Fibroblast of the aortic adventitia (primary cell): ENCODE measurements at places on chromosomes 3 and 15. TPM values are rescaled to one million over a fixed set of nuclear protein-coding genes. Genes with fewer than 3 reads are reported as not detected.

DNA sequence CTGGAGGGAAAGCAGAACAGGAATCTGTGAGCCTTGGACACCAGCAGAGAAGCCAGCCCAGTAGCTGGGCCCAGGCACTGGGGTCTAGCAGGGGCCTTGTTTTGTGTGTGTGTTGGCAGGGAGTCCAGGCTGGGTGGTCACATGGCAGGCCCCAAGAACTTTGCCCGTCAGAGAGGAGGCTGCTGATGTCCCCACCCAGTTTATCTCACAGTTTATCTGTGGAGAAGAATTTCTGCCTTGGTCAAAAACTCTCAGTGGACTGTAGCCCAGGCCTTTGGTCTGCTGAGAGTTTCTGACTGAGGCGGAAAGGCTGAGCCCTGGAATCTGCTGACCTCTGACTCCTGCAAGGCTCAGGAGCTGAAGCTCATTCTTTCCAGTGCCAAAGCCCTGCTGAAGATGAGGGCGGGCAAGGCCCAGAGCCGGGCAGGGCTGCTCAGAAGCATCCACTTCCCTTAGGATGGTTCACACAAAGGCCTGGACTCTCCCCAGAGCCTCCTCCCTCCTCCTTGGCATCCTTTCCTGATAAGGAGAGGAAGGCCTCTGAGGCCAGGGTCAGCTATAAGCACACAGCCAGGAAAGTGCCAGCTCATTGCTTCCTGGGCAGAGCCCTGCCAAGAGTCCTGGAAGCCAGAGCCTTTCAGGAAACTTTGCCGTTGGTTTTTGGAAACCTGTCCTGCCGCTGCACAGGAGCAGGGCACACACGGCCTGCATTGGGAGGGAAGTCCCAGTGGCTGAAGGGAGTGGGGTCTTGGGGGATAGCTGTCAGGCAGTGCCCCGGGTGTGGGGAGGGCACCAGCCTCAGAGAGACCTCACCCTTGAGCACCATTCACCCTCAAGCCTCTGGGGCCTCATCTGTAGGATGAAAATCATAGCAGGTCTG, 37.2 kb upstream of the SLCO2A1 start:
- DNase-seq, result peak; percentile 31

DNA sequence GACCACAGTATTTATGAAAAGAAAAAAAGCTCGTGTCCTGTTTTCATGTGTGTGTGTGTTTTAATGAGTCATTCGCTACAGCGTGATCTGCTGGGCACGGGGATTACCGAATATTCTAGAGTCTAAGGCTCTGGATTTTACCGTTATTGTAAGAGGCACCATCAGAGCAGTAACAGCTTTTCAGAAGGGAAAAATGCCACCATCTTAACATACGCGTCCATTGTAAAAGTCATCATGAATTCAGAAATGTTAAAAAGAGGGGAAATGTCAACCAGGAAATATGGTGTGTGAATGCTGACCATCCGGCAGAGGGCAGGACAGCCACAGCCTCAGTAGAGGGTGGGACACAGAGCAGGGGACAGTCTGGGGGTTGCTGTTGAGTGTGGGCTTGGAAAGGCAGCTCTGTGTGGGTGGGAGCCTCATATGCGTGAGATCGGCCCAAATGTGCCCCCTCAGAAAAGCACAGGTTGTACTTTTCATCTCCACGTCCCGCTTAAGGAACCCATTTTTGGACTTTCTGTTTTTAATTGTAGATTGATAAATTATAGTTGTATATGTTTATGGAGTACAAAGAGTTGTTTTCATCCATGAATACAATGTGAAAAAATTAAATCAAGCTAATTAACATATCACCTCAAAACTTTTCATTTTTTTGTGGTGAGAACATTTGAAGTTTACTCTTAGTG, 69.6 kb downstream of the ASB7 start:
- DNase-seq, result peak; percentile 61

DNA sequence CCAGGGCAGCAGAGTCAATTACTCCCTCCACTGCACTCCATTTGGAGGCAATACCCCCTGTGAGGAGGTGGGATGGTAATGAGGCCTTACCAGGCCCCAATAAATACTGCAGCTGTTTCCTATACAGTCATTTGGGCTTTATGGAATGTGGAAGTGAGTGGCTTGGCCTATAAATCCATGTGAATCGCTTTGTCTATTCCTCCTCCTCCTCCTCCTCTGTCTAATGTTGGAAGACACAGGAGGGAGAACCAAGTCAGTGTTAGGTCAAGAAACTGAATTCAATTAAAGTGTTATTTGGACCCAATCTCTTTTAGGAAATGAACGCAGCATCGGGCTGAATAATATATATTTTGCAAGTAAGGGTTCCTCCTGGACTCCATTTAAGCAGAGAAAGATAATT, 17.3 kb upstream of the SRGAP3 start:
- DNase-seq, result no peak

DNA sequence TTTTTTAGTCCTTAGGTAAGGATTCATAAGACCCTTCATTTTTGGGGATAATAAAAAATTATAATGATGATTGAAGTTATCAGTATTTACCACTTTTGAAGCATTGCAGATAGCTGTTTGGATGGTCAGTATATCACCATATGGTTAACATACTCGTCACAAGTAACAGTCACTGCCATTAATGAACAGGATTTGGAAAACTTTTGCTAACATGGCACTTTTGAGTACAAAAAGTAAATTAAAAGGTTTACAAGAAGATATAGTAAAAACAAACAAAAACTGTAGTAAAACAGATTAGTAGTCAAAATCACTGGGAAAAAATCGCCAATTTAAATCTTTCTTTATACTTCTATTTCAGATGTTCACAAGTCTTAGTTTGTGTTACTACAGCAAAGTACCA, 37.8 kb upstream of the ST3GAL6 start:
- no peak for DNase-seq

DNA sequence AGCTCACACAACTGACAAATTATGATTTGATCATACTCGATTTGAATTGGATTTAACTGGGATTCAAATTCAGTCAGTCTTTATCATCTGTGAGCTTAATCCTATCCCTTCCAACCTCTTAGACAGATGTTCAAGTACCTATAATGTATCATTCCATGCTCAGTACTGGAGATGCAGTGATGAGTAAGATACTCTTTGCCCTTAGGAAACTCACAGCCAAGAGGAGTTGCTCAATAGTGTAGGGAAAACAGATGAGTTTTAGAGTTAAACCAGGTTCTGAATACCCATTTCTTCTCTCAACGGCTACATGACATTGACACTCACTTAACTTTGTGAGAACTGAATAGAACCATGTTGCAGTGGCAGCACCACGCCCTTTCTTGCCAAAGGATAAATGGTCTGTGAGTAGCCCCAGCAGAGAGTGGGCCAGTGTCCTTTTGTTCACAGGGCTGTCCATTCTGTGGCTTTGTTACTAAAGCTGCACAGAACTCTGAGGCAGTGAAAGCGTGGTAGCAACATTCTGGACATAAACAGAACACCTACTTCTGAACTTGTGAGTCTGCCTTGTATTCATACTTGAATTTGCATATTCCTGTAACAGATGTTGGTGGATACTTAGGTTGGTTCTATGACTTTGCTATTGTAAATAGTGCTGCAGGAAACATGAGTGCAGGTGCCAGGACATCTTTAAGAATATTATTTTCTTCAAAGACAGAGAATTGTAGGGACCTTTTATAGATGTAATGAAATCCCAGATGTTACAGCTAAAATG, 91.6 kb downstream of the RASA2 start:
- peak; percentile 39 for DNase-seq

DNA sequence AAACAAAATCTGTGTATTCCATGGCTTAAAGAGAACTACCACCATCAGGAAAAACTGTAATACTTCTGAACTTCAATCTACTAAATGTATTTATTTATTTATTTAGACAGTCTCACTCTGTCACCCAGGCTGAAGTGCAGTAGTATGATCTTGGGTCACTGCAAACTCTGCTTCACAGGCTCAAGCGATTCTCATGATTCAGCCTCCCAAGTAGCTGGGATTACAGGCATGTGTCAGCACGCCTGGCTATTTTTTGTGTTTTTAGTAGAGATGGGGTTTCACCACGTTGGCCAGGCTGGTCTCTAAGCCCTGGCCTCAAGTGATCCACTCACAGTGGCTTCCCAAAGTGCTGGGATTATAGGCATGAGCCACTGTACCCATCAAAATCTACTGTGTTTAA, 202.3 kb upstream of the POU1F1 start:
- DNase-seq, result no peak

GRCh38 chr15:85828874-85829273, 34.1 kb upstream of the KLHL25 start:
- no peak for DNase-seq

DNA sequence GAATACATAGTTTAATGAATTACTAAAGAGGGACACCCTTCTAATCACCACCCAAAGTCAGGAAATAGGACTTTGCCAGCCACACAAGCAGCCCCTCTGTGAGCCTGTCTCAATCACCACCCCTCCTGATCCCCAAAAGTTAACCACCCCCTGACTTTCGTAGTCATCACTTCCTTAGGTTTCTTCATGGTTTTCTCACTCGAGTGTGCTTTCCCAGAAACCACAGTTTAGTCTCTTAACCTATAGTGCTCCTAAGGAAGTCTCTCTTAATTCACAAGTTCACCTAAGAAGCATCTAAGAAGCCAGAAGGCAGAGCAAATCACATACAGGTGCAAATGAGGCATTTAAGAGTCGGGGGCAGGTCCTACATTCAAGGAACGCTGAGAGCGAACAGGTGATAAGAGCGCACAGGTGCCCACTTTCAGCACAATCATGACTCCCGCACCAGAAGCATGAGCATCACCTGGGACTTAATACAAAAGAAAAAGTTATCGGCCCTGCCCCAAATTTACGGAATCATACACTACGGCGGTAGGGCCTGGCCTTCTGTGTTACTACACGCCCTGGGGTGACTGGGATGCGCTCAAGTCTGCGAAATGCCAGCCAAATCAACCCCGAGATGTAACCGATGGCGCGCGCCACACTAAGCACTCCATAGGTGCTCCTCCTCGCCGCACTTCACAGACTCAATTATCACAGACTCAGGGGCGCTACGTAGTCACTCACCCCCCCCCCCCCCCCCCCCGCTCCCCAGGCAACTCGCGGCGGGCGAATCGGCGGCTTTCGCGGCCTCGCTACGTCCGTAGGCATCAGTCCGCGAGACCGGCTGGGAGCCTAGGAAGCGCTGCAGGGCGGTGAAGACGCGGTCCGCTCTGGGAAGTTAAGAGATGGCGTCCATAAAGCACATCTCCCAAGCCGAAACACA, 815 bp downstream of the ULK4 start:
- DNase-seq, result peak; percentile 57

- DNase-seq, result no peak
Measured at GRCh38 chr15:45689616-45690015, 54.8 kb downstream of the SQOR start.

- DNase-seq, result no peak
Measured at GRCh38 chr3:171388527-171388926, 71.7 kb downstream of the TNIK start.

- no peak for DNase-seq
Measured at GRCh38 chr3:127908202-127908601, 6.8 kb upstream of the KBTBD12 start.

IL17RD gene
- 9.5 and 13.6 TPM in 2 replicates for total RNA-seq

TTC21A gene
- total RNA-seq, result 2.4 and 3.8 TPM in 2 replicates

TIMP4 gene
- 4.3 and 12.3 TPM in 2 replicates for total RNA-seq

KIF7 gene
- total RNA-seq, result 10.6 and 22.1 TPM in 2 replicates

IGF2BP2 gene
- total RNA-seq, result 40.1 and 99.3 TPM in 2 replicates

LMAN1L gene
- not detected in 2 replicates for total RNA-seq

CHRNB4 gene
- not detected in 2 replicates for total RNA-seq

RBMS3 gene
- 68.4 and 84.1 TPM in 2 replicates for total RNA-seq

SLC24A5 gene
- not detected in 2 replicates for total RNA-seq

CTSH gene
- total RNA-seq, result 8.5 and 24.1 TPM in 2 replicates
